ENCODE measurements at places on chromosomes 5 and 9.

GRCh38 chr9:1100201-1100600 lies 50.0 kb downstream of the DMRT2 start:
- no peak for DNase-seq

GRCh38 chr9:37776328-37776727 lies 8.5 kb downstream of the EXOSC3 start:
- DNase-seq: no peak

DNA sequence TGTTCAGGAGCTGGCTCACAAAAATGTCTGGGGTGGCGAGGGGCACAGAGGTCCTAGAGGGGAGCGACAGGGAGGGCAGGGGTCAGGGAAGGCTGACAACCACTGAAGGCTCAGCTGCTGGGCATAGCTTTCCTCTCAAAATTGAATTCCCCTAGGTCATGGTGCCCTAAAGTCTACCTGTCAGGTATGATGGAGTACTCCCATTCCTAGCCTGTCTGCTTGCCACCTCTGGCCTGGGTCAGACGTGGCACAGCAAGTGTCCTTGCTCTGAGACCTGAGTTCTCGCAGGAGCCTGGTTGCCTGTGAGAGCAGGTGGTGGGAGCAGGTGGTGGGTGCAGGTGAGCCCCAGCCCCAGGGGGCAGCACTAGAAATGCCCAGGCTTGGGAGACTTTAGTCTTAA lies 175.4 kb downstream of the PJA2 start:
- DNase-seq: no peak

DNA sequence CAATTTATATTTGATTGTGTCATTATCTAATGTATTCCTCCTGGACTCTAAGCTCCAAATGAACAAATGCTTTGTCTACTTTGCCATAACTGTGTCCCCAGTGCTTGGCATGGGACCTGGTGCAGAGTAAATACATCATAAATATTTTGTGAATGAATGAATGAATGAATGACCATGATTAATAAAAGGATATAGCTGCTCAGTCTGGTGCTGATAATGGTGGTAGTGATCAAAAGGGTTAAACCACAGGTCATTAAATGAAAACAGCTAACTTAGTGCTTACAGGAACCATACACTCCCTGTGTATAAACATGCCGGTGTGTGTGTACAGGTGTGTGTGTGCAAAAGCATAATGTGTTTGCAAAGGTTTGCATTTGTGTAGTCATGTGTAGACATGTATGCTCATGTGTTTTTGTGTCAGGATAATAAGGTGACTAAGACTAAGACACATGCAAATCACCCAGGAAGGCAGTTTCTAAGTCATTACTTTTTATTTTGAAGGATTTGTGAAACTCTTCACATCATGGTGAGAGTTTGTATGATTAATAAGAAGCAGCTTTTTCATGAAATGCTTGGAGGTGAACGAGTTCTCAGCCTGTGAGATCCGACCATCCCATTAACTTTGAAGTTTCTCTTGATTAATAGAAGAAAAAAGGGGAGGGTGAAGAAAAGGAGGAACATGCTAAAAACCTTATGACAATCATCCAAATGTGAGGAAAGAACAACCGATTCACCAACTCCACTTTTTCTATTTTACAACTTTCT lies 24.6 kb downstream of the SPARC start:
- no peak for DNase-seq

DNA sequence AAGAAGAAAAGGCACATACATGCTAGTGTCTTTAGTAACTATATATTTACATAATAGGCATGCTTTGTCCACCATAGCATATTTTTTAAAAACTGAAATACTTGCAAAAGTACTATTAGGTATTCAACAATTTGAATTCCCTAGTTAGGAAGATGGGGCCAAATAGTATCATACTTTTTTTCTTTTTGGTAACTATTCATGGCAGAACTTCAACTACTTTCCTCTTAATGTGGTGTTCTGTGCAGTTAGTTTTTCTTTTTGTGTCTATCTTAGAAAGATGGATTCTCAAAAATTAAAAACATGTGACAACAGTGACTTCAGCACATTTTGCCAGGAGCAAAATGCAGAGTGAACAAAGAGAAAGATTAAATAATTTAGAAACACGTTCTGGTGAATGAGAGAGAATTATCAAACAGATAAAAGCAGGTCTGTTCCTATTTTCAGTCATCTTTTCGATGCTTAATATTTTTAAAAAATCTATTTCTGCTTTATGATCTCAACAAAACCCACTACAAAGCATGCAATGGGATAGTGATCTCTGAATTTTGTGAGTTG lies 341.1 kb downstream of the ARL15 start:
- DNase-seq: no peak
